Gastroesophageal sphincter (tissue), 4 donors: ENCODE measurements at places on chromosomes 6 and 20.

GRCh38 chr6:41695825-41696224, 39.6 kb downstream of the TFEB start:
- no peak for ATAC-seq

- ATAC-seq, result no peak
Measured at GRCh38 chr6:110646419-110646698, 168.9 kb downstream of the CDK19 start.

DNA sequence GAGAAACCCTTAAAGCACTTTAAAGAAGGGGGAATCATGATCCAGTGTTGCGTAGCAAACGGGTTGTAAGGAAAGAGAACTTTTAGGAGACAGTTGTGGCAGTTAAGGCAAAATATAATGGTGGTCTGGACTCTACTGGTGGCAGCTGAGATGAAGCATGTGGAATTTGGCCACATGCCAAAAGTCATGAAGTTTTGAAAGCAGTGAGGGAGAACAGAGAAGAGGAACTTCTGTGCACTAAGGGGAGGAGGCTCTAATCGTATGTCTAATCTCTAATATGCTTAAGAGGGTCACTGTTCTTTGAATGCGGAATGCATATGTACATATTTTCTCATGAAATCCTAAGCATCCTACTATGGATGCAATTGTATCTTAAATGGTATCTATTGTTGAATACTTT, 91.5 kb downstream of the RIMS1 start:
- no peak for ATAC-seq

- ATAC-seq, result peak; percentile 40
Measured at GRCh38 chr6:1787894-1788293, 178.2 kb downstream of the FOXC1 start.

DNA sequence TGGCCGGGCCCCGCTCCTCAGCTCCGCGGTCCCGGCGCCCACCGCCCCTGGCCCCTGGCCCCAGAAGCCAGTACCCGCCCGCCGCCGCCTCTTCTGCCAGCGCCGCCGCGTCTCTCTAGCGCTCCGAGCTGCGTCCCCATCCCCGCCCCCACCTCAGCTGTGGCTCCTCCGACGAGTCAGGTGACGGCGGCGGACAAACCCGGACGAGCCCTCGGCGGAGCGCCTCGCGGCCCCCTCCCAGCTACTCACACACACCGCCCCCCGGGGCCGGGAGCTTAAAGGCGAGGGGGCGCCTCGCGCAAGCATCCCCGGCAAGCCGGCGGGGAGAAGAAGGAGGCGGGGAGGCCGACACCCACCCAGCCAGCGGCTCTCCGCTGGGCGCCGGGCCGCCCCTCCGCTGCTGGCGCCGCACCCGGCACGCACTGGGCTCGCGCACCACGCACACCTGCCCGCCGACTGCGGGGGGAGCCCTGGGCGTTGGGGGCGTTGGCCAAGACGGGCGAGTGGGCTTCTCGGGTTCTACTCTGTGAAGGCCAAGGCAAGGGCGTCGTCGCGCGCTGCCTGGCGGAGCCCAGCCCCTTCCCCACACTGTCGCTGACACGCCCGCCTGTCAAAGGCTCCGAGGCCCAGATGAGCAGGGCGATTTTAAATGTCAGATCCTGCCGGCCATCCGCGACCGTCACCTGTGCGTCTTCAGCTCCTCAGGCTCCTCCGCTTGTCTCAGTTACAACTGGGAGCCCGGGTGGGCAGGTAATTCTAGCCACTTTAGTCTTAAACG, at the start of gene SNAP91:
Gene SNAP91, minus strand, starts transcription at position 132 of the 778 bp plus-strand sequence. CDS start 1,174 bp downstream, outside the sequence.
- peak; percentile 55 for ATAC-seq

DNA sequence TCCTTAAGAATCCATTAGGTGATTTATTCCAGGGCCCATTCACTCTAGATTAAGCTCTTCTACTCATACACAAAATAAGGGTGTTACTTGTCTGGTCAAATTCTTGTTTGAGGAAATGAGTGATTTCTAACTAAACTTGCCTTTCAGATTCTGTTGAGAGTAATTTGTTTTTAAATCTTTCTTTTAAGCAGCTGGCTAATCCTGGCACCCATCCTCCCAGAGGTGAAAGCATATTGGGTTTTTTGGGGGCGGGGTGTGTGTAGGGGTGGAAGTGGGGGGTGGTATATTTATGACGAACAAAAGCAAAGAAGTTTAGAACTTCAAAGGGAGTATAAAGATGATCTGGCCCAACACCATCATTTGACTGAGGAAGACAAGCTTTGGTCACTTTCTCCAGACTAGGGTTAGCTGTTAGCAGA, 94.7 kb downstream of the RTN4IP1 start:
- no peak for ATAC-seq

DNA sequence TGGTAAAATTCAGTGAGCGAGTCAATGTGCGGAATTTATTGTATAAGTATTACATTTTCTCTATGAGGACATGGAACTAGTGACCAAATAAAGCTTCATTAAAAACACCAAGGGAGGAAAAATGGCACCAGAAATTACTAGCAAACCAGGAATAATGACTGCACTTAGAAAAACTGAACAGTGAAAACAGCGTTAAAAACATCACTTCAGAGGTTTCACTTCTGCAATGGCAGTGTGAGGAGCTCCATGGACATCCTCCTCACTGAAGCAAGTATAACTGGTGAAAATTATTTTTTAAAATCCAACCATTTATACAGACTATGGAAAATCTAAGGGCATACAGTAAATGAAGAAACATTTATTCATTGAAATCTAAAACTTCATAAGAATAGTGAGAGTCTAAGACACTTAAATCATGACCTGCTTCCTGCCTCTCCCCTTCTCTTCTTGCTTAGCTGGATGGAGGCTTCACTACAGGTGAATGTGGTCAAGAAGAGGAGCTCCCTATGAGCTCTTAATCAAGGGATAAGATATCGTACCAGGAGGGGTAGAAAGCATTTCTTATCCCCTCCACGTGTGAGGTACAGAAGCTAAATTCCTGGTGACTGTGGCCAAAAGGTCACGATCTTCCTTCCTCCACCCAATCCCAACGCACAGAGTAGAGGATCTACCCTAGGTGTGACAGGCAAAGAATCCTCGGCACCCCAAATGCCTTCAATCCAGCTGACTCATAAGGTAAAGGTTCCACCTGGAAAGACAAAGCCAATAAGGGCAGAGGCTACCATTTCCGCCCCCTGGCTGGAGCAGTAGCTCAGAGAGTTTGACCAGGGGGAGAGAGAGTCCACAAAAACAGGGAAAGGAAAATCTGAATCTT, 12.3 kb upstream of the ASF1A start:
- ATAC-seq, result no peak

DNA sequence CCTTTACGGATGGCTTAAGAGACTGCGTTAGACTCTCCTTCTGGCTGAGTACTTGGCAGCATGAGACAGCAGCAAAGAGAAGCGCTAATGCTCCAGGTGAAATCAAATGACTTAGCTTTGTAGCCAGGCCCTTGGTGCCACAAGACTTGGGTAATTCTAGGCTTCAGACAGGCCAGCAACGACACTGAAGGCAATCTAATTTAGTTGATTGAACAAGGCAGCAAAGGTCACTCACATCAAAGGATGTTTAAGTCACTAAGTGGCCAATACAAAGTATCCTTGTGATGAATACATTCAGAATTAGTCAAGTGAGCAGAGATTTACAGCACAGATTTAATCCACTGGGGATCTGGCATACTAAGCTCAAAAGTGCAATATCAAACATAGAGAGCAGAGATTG, 113.2 kb downstream of the FAM83B start:
- no peak for ATAC-seq

GRCh38 chr20:25282034-25282781, 34.3 kb downstream of the PYGB start:
- no peak for ATAC-seq

GRCh38 chr20:50247196-50248094, 56.8 kb downstream of the CEBPB start:
- ATAC-seq, result no peak

GRCh38 chr6:11328613-11329247, 96.3 kb upstream of the NEDD9 start:
- ATAC-seq, result no peak

DNA sequence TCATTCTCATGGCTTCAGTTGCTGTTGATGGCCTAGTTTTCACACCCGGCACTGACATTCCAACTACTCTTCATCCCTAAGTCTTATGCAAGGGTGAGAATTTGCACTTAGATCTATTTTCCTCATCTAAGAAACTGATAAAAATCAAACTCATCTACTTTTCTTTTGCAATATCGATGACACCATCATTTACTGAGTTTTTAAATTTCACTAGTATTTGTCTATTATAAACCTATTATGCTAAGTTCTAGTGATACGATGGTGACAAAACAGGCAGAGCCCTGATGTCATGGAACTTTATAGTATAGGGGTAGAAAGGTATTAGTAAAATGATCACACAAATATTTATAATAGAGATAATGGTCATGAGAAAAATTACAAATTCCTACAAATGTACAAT, 167.9 kb upstream of the CITED2 start:
- ATAC-seq, result no peak

- ATAC-seq, result no peak
Measured at GRCh38 chr6:155595284-155595683, 139.6 kb upstream of the NOX3 start.

GRCh38 chr6:158040051-158040803, 58.6 kb downstream of the SYNJ2 start:
- peak; percentile 56 for ATAC-seq

DNA sequence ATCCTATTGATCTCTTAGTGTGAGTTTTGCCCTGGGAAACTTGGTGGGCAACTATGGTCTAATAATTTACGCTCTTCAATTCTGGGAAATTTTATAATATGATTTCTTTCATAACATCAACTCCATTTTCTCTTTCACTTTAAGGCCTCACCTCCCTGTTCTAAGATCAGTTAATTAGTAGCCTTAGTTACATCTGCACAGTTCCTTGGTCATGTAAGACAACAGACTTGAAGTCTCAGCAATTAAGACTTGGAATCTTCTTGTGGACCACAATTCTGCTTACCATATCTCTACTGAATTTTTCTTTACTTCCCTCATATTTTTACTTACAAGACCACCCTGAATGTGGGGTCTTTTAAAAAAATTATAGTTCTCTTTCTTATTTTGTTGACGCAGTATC, 8.7 kb downstream of the ENPP3 start:
- ATAC-seq, result no peak

- no peak for ATAC-seq
Measured at GRCh38 chr6:2264932-2265331, 19.5 kb upstream of the GMDS start.

DNA sequence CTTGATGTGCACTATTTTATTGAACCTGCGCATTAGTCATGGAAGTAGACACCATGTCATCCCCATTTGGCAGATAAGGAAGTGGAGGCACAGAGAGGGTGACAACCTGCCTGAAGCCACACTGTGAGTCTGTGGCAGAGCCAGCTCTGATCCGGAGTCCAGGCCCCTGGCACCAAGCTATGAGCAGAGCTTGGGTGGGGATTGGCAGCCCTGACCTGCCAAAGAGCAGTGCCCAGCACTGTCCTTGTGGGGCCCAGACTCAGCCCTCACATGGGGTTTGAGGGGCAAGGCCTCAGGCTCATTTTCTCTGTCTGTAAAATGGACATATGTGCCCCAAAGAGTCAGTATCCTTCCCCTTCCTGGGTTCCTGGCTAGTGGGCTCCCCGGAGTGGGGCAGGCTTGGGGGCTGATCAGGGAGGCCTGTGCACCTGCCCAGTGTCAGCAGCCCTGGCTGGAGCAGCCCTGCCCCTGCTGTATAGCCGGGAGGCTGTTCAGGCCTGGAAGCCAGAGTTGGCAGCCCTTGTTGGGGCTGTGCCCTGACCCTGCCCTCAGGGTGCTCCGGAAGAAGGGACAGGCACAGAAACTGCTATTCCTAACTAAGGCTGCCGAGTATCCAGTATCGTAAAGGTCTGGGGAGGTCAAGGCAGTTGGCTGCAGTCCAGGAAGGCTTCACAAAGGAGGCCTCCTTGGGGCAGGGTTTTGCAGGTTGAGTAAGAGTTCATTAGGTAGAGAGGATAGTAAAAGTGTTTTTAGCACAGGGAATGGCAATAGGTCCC, 38.7 kb downstream of the TGM2 start:
- ATAC-seq, result no peak

- ATAC-seq, result no peak
Measured at GRCh38 chr6:113788586-113788985, 68.6 kb upstream of the MARCKS start.

- ATAC-seq, result no peak
Measured at GRCh38 chr20:52958211-52958610, 13.9 kb upstream of the TSHZ2 start.

GRCh38 chr6:138666636-138667035, 106.9 kb upstream of the CCDC28A start:
- no peak for ATAC-seq

DNA sequence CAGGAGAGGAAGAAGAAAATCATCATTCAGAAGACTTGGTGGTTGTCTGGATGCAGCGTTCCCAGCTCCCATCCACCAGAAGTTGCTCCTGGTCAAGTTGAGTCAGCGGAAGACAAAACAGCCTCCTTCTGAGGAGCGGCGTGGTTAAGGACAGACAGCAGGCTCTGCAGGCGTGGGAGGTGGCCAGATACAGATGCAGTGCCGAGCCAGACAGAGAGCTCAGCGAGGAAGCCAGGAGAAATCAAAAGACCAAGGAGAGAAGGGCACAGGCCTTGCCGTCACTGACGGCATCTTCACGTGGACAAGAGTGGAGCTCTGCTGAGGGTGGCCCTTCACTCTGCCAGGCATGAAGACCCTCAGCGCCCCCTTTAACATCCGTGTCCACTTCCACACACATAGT, 158.5 kb downstream of the THBS2 start:
- ATAC-seq, result no peak

GRCh38 chr20:1330075-1330830, 1.3 kb upstream of the SDCBP2 start:
- ATAC-seq, result peak; percentile 44

GRCh38 chr6:12555267-12555666, 161.3 kb upstream of the PHACTR1 start:
- ATAC-seq, result no peak

DNA sequence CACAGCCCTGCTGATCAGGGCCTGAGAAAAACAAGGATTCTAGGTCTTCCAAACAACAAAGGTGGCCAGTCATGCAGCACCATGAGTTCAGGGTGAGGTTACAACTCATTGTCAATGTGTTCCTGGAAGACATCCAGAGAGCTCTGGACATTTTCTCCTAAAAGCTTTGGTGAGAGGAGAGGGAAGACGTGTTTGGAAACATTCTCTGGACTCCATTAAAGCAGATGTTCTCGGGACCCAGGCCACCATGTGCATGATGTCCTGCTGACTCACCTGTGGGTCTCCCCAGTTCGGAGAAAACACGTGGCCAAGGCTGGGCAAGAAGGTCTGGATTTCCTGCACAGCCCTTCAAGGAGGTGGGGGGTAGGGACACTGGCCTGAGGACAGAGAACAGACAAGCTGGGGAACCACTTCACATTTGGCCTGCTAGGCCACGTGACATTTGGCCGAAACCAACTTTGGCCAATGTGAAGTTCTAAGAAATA, 61.6 kb downstream of the KCNB1 start:
- peak; percentile 80 for ATAC-seq

GRCh38 chr6:158142789-158143188, 25.3 kb downstream of the SERAC1 start:
- no peak for ATAC-seq

DNA sequence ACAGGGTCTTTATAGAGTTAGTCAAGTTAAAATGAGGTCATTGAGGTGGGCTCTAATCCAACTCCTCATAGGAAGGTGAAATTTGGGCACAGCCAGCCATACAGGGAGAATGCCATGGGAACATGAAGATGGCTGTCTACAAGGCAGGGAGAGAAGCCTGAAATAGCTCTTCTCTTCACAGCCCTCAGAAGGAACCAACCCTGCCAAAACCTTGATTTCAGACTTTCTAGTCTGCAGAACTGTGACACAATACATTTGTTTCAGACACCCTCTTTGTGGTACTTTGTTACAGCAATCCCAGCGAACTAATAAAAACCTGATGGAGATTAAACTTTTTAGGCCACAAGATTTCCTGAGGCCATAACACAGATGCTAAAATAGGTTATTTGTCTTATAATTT, 43.1 kb upstream of the HECA start:
- ATAC-seq, result no peak

GRCh38 chr20:19098806-19099578, 113.5 kb upstream of the SLC24A3 start:
- ATAC-seq, result no peak
